ENCODE measurements at places on chromosomes 4 and X. TPM values are rescaled to one million over a fixed set of nuclear protein-coding genes. Genes with fewer than 3 reads are reported as not detected.

The YIPF7 gene
- total RNA-seq = not detected

The DNAAF6 gene
- not detected for total RNA-seq

The KLHL8 gene
- 18.2 TPM for total RNA-seq

The OPRPN gene
- total RNA-seq = not detected

The ZNF275 gene
- 8.8 TPM for total RNA-seq

The POU3F4 gene
- not detected for total RNA-seq

The EOLA2 gene
- 19.7 TPM for total RNA-seq

The GSX2 gene
- total RNA-seq = not detected

The SPANXA2 gene
- not detected for total RNA-seq

The CTAG1A gene
- total RNA-seq = not detected

The CDKL2 gene
- 0.65 TPM for total RNA-seq

The GRID2 gene
- not detected for total RNA-seq

The TIGD4 gene
- 0.29 TPM for total RNA-seq

The GYPE gene
- total RNA-seq = 0.93 TPM

The SCML2 gene
- 4.4 TPM for total RNA-seq

The ZCCHC12 gene
- not detected for total RNA-seq

The GABRA4 gene
- total RNA-seq = not detected

The FGD1 gene
- 8.3 TPM for total RNA-seq

The HTR2C gene
- total RNA-seq = not detected

The HSFX4 gene
- not detected for total RNA-seq

The NXF2B gene
- not detected for total RNA-seq

The AMER1 gene
- total RNA-seq = 2.8 TPM

The TMPRSS11D gene
- total RNA-seq = not detected

The TMEM271 gene
- not detected for total RNA-seq

The EMCN gene
- total RNA-seq = 94.7 TPM

The TBC1D14 gene
- 34.6 TPM for total RNA-seq

The PF4V1 gene
- not detected for total RNA-seq

The LUZP4 gene
- not detected for total RNA-seq

The DSPP gene
- not detected for total RNA-seq

The CXCR3 gene
- total RNA-seq = not detected

The CAMK2D gene
- total RNA-seq = 54.1 TPM

The PLA2G12A gene
- total RNA-seq = 47.5 TPM

The ARL9 gene
- 0.14 TPM for total RNA-seq

The SLC6A14 gene
- total RNA-seq = not detected

The CFAP99 gene
- total RNA-seq = not detected

The FAM47A gene
- not detected for total RNA-seq

The SH2D1A gene
- total RNA-seq = not detected

The NAP1L2 gene
- 2.0 TPM for total RNA-seq

The NLGN4X gene
- not detected for total RNA-seq

The ODAPH gene
- total RNA-seq = not detected

The SLC6A8 gene
- 9.6 TPM for total RNA-seq

The CLDN2 gene
- total RNA-seq = not detected

The DIPK2B gene
- total RNA-seq = 39.3 TPM

The CITED1 gene
- not detected for total RNA-seq

The CETN2 gene
- 35.7 TPM for total RNA-seq

The GPR101 gene
- total RNA-seq = not detected

The CT83 gene
- not detected for total RNA-seq

The RBMXL3 gene
- not detected for total RNA-seq

The SH3TC1 gene
- total RNA-seq = 155 TPM

The ADH1B gene
- total RNA-seq = not detected

The RNF150 gene
- 0.22 TPM for total RNA-seq

The CFAP97 gene
- 57.2 TPM for total RNA-seq

The CXorf65 gene
- not detected for total RNA-seq

The TMPRSS11B gene
- total RNA-seq = not detected

The F8A3 gene
- 0.93 TPM for total RNA-seq

The MTMR8 gene
- 2.1 TPM for total RNA-seq

The SRPX2 gene
- 143 TPM for total RNA-seq

The ASB11 gene
- total RNA-seq = 0.14 TPM

Measured in thoracic aorta endothelial cell (primary cell).